ENCODE measurements at places on chromosomes 16 and 17.

- DNase-seq, result peak; percentile 97
These were observed 19.8 kb upstream of the FAM83G start for GRCh38 chr17:19024101-19025078.

- DNase-seq, result no peak
These were observed 38.9 kb downstream of the ST3GAL2 start for GRCh38 chr16:70399951-70400350.

GRCh38 chr17:37614391-37614790 is 5.2 kb upstream of the SYNRG start:
- peak; percentile 96 for DNase-seq

GRCh38 chr17:35080536-35080935 is 17.0 kb upstream of the RFFL start:
- no peak for DNase-seq

GRCh38 chr16:68503334-68503733 is 35.8 kb upstream of the ZFP90 start:
- peak; percentile 52 for DNase-seq

DNA sequence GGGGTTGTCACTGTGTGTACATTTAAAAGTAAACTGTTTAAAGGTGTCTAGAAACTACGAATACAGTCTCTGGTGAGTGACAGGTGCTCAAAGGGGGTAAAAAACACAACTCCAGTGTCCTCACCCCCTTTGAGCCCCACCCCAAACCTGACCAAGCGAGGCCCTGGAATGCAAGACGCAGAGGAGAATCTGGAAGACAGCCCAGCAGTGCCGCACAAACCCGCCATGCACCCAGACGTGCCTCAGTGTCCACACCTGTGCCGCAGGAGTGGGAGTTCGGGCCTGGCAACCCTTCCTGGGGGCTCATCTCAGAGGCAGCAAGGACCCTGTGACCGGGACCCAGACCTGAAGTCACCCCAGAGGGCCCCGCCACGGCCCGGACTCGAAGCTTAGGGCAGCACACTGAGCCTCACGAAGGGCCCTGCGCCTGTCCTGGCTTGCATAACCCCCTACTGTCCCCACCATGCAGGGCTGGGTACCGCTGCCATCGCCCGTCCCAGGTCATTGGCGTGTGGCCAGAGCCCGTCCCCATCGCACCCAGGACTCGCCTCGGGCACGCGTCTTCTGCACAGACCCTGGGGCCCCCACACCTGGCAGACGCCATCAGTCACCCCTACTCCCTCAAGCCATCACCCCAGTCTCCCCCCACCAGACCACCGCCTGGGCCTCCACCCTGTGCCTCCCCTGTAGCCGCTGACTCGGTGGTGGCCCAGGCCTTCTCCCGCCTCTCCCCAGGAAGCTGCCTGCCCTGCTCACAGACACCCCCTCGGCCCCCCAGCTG is 33.0 kb upstream of the ZC3H18 start:
- DNase-seq, result peak; percentile 19

- DNase-seq, result no peak
These were observed 88.1 kb upstream of the ZNF750 start for GRCh38 chr17:82927661-82928601.

DNA sequence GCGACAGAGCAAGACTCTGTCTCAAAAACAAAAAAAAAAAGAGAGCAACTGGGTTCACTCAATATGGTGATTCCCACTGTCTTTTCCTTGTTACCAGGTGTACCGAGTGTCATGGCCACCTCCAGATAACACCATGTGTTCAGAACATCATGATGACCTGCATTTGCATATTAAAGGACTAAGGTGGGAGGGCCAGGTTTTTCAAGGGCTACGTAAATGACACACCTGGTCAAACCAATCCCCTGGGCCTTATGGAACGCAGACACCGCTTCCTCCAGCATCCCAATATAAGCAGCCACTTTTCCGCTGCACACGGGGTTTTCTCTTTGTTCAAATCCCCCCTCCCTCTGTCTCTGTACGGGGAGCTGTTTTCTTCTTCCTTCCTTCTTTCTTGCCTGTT is 29.3 kb downstream of the WSCD1 start:
- no peak for DNase-seq

DNA sequence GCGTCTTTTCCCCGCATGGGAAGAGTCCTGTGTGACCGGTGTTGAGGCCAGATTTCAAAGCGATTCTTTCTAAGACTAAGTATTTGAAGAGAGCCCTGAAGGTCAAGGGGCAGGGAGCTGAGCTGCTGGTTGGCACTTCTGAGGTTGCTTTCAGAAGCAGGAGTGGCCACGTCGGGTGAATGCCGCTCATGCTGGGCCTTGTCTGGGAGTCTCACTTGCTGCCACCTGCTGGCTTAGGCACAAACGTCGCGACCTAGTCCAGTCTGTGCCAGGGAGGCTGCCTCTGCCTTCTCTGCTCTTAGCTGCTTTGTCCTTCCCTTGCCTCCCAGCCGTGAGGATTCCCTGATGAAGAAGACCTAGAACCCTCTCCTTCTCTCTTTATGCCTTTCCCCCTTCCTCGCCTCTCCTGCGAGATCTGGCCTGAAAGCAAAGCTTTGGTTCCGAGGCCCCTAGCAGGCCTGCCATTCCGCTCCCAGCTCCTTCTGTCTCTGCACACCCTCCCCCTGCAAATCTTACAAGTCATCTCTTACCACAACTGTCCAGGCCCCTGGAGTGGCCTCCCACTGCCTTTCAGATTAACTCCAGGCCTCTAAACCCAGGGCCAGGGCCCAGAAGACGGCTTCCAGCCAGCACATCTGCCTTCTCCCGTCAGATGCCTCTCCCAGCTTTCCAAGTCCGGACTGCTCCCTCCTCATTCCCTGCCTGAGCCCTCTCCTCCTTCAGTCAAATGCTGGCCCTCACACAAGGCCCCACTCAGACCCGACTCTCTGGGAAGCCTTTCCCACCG is 11.4 kb downstream of the CTNS start:
- peak; percentile 46 for DNase-seq

GRCh38 chr16:67403976-67404555 is 10.8 kb upstream of the TPPP3 start:
- DNase-seq, result peak; percentile 38

- DNase-seq, result no peak
These were observed 981 bp downstream of the BEAN1 start for GRCh38 chr16:66427871-66428681.

DNA sequence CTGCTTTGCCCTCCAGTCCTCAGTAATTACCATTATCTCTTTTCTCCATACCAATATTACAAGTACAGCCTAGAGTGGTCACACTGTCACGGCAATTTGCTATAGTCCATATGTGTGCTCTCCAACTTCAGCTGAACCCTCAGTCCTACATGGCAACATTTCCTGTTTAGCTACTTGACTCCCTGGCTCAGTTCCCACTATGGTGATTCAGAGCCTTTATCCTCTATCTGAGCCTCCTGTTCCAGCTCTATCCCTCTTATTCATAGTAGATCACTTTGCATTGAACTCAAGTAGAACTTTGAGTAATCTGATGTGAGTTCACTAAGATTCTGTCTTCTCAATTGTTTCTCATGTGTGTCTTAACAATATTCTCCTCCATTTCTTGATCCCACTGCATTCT is 43.7 kb upstream of the GOSR1 start:
- DNase-seq, result peak; percentile 97

GRCh38 chr17:38702916-38703741 is 1.9 kb upstream of the MLLT6 start:
- DNase-seq, result no peak

GRCh38 chr17:78186692-78187595 is at the start of the genes AFMID and TK1:
TSS of gene AFMID (plus strand) at chr17:78187362. CDS start at chr17:78187371, 9 bp downstream.
TSS of gene TK1 (minus strand) at chr17:78187052. CDS start at chr17:78186994, 58 bp downstream.
- DNase-seq, result peak; percentile 88

- DNase-seq, result no peak
These were observed 1.5 kb downstream of the SRCAP start for GRCh38 chr16:30700491-30700890.

GRCh38 chr17:33689725-33690124 is 396.6 kb upstream of the ASIC2 start:
- no peak for DNase-seq

DNA sequence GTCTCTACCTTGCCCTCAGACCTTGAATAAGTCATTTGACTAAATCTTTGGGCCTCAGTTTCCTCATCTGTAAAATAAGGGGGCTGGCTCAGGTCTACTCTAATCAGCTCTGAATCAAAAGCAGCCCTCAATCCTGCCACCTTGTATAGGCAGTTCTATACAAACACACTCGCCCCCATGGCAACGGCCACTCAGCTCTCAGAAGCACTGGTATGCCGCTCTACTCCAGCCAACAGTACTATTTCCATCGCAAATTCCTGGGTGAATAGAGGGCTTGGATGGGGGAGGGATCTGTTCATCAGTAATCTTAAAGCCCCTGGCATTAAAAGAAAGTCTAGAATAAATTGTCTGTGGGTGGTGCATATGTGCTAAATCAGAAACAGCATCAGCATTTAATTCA is 21.2 kb upstream of the TAOK1 start:
- no peak for DNase-seq

- no peak for DNase-seq
These were observed 29.8 kb upstream of the NFATC3 start for GRCh38 chr16:68055395-68055794.

- no peak for DNase-seq
These were observed 14.6 kb downstream of the HSD11B2 start for GRCh38 chr16:67445441-67445912.

DNA sequence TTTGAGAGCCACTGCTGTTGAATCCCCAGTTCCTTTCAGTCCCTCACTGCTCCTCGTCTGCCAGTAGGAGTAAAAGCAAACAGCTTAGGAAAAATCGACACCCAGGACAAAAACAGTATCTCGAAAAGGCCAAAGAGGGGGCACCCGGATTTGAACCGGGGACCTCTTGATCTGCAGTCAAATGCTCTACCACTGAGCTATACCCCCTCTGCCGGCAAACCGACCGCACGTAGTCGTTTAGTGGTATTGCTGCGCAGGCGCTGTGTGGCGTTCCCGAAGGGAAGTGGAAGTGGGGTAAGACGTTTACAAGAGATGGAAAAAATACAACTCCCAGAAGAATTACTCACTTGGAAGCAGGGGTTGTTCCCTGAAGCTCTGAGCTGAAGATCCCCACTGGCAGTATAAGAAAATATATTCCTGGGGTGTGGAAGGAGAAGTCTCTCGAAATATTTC is 2.2 kb upstream of the PLXDC1 start:
- DNase-seq, result peak; percentile 75

GRCh38 chr17:82931699-82932517 is 92.1 kb upstream of the ZNF750 start:
- peak; percentile 17 for DNase-seq

GRCh38 chr17:51598824-51599223 is 338.5 kb downstream of the UTP18 start:
- no peak for DNase-seq

- DNase-seq, result no peak
These were observed 13.5 kb downstream of the COX6A2 start for GRCh38 chr16:31414706-31415105.

GRCh38 chr17:80992077-80992947 is 671 bp downstream of the CHMP6 start:
- DNase-seq, result no peak

DNA sequence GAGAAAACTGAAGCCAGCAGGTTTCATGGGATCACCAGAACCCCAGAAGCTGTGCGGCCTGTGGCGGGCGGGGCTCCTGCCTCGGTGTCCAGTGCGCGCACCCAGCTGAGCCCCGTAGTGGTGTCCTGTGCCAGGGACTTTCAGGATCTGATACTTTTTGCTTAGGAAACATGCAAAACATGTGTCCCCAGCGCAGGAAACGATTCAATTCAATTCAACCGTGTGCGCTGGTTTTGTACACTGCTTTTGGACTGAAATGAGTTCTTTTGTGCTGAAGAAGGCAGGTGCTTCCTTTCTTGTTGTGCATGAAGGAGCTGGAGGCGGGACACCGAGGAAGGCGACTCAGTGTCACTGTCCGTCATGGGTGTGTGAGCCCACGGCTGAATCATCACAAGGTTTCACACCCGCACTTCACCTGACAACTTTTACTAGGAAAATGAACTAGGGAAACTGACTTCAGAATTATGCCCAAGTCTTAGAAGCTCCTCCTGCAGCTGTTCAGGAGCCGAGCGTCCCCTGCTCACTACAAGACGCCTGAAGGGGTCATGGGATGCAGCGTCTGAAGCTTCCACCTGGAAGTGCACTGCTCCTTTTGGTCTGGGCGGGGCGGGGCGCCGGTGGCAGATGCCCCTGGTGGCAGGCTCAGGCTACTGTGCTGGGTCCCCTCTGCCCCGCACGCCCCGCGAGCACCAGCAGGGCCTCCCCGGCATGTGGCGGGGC is 31.4 kb upstream of the ZNF750 start:
- peak; percentile 45 for DNase-seq

DNA sequence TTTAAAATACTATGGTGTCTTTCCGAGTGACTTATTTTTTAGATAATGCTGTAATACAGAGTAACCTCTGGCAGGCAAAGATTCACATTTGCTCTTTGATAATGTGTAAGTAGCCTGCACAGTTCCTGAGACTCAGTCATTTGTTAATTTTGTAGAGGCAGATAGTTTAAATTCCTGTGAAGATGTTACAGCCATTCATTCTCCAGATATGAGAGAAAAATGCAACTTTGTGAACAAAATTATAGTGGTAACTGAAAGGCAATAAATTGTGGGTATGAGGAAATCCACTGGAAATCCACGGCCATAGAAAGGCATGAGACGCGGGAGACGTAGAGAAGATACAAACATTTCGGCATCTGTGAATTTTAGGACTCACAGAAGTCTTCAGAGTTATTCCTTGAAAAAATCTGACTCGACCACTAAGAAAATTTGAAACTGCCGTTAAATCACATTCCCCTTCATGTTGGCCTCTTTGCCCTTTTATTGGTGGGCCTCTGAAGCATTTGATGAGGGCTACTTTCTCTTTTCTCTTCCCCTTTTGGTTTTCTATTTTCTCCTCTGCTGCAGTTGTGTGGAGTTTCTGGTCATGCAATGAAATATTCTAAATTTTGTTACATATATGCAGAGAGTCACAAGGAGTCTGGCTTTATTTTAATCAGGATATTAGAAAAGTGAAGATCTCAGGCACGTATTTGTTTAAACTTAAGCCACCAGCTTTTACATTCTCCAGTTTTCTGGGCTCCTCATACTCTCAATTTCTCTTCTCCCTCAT is 18.8 kb downstream of the HS3ST3A1 start:
- no peak for DNase-seq

DNA sequence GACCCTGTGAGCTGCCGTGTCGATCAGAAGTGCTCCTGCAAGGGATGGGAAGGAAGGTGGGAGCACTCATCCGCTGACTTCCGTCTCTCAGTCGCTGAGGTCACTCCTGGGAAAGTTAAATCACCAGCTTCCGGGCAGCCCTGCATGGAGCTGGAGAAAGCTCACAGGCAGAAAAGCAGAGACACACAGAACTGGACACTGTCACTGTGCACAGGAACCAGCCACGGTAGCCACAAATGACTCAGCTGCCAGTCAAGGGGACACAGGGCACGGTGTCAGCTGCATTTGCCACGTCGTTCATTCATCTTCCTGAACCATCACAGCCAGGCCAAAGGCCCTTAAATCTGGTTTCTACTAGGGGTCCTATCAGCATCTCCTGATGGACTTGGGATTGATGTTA is 226.4 kb upstream of the PSMD7 start:
- DNase-seq, result no peak

All from bronchial epithelial cell (primary cell).